ENCODE measurements at places on chromosomes 13 and 19.

- no peak for DNase-seq
These were observed 3.5 kb upstream of the SIGLEC8 start for GRCh38 chr19:51461723-51462161.

GRCh38 chr19:6997679-6998445 is 23.4 kb downstream of the MBD3L2B start:
- DNase-seq: peak; percentile 30

DNA sequence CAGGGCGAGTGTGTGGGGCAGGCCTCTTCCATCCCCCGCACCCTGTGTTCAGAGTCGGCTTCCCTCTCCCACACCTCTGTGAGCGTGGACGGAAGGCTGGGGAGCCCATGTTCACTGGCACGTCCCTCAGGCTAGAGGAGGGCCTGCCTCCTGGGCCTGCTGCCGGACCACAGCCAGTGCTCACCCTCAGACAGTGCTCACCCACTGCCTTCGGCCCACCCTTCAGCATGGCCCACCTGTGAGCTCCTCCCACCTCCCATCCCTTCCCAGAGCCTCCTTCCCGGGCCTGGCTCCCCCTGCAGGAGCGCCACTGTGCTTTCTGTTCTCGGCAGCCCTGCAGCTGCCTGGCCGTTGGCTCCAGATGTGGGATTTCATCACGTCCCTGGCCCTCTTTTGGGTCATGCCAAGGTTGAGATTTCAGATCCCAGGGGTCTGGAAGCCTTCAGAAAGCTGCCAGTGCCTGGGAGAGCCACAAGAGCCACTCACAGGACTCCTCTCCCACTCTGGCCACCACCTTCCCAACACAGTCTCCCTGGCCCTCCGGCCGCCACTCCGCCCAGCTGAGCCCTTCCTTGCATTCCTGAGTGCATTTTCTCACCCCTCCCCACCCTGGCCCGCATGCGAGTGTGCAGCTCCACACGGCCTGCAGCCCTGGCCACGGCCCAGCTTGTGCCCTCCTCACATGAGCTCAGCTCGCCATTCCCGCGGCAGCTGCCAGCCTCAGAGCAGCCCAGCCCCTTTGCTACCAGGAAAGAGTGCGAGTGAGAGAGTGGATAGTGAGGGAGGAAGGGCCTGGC is 25.3 kb downstream of the CAPN12 start:
- DNase-seq: peak; percentile 52

DNA sequence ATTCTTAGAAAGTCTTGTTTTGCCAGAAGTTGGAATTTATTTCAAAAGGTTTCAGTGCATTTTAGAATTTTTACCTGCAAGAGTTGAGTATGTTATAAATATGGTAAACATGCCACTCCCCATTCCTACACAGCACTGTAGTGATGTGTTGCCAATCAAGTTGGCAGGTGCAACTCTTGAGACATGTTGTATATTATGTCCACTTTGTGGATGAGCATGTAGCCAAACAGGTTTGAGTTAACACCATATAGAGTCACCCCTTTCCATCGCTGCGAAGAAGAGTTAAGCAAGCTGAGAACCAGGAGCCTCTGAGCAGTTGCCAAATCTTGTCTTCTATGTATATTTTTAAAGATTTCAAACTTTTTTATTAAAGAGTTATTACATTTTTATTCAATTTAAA is 359.8 kb downstream of the LMO7 start:
- no peak for DNase-seq

GRCh38 chr19:18576383-18576782 is 4.7 kb downstream of the UBA52 start:
- DNase-seq: no peak

GRCh38 chr13:19601749-19602725 is 31.4 kb upstream of the MPHOSPH8 start:
- peak; percentile 51 for DNase-seq

DNA sequence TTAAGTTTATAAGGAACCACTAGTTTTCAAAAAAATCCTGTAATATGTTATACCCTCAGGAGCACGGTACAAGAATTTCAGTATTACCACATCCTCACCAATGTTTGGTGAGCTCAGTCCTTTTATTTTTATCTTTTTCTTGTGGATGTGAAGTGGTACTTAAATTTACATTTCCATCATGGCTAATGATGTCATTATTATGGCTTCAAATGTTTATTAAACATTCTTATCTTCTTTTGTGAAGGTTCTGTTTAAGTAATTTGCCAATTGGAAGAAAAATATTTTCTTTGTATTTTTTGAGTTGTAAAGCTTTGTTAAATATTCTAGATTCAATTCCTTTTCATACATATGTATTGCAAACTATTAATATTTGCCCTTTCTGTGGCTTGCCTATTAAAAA is 291.0 kb downstream of the ENOX1 start:
- no peak for DNase-seq

GRCh38 chr13:107734891-107735625 is 480.3 kb downstream of the LIG4 start:
- DNase-seq: no peak

DNA sequence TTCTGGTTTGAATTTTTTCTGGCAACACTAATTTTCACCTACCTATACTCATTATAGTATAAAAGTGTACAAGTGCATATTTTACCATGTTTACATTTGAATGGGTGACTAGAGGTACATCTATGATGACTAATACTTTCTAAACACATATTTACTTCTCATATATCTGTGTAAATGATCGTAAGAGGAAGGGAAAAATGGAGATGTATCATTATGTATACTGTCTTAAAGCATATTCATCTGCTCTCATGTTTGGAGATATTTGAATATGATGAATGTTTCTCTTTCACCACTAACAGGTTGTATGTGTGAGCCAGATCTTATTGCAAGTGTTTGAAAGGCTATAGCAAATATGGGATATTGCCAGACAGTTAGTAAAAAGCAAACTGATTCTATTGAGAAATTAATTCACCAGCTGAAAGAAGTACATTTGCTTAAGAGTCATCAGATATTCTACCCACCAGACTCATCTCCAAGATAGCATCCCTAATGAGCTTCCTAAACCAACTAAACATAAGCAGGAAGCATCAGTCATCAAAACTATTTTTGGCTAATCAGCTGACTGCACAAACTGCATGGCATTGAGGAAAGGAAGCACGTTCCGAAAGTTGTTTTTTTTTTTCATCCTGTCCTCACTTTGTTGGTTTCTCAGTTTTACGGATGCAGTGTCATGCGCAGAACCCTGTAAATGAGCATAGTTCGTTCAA is 738.2 kb downstream of the GPC5 start:
- DNase-seq: no peak

- DNase-seq: no peak
These were observed 1090.4 kb downstream of the PCDH9 start for GRCh38 chr13:66139701-66140100.

GRCh38 chr19:55082020-55082851 is 6.6 kb downstream of the EPS8L1 start:
- peak; percentile 45 for DNase-seq

DNA sequence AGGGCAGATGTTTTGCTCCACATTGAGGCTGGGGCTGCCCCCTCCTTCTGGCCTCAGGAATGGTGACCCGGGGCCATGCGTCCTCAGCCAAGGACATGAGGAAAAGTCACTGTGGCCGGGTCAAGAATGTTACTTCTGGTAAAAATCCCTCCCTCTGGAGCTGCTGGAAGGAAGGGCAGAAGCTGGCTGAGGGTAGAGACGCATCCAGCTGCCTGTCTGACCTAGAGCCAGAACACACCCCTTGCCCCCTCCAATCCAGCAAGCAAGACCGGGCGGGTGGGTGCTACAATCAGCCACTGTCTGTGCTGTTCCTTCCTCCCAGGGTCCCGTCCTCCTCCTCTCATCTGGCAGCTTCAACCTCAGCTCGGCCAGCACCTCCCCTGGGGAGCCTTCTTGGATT is 59.0 kb downstream of the PTPRS start:
- no peak for DNase-seq

DNA sequence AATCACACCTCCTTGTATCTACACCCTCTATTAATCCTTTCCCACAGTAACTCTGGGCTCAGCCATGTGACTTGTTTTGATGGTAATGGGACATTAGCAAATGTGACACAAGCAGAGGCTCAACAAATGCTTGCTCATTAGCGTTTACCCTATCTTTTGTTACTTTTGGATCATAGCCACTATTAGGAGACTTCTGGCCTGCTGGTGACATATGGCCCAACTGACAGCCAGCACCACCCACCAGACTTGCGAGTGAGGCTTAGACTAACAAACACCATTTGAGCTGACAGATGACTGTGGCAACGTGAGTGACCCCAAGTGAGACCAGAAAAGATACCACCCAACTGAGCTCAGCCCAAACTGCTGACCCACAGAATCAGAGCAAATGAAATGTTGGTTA is 154.1 kb downstream of the OLFM4 start:
- DNase-seq: no peak

GRCh38 chr19:37948362-37948761 is 41.4 kb downstream of the SIPA1L3 start:
- DNase-seq: no peak

DNA sequence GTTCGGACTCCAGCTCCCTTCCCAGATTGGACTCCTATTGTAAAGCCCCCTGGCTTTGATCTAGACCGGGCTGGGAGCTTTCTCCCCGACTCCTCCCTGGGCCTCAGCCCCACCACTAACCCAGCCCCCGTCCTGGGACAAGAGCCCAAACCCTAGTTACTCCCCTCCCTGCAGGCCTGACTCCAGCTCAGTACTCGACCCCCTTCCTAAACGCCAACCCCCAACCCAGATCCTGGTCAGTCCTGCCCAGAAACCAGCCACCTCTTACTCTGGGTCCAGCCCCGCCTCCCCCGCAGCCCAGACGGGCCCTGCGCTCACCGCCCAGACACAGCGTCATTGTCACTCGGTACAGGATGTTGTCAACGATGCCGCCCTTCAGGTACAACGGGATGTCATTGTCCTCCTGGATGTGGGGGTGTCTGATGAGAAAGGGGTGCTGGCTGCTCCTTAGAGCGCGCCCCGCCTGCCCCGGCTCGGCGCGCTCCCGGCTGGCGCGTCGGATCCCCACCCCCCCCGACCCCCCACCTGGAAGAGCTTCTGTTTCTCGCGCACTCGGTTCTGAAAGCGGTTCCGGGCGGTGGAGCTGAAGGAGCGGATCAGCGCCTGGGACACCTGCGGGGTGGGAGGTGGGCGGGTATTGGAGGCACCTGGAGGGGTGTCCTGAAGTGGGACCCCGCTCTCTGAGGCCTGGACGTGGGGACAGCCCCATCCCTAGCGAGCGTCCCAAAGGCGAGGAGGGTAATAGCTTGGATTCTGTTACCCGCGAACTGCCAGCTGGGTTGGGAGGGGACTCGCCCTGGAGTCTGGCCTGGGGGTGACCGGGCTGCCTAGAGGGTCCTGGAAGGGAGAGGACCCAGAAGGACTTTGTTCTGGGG is 866 bp downstream of the COX7A1 start:
- DNase-seq: no peak

DNA sequence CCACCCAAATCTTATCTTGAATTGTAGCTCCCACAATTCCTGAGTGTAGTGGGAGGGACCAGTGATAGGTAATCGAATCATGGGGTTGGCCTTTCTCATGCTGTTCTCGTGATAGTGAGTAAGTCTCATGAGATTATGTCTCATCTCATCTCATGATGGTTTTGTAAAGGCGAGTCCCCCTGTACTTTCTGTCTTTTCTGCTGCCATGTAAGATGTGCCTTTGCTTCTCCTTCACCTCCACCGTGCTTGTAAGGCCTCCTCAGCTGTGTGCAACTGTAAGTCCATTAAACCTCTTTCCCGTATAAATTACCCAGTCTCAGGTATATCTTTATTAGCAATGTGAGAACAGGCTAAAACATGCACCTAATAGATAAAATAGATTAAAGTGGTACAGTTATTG is 756.4 kb upstream of the SLITRK5 start:
- no peak for DNase-seq

GRCh38 chr13:99432609-99433542 is 68.4 kb upstream of the TM9SF2 start:
- peak; percentile 83 for DNase-seq

GRCh38 chr19:40420451-40420765 is 5.4 kb downstream of the SERTAD1 start:
- DNase-seq: no peak

GRCh38 chr13:44273991-44274770 is 99.4 kb upstream of the SERP2 start:
- DNase-seq: peak; percentile 64

GRCh38 chr19:7772752-7773291 is 9.8 kb downstream of the CLEC4M start:
- no peak for DNase-seq

DNA sequence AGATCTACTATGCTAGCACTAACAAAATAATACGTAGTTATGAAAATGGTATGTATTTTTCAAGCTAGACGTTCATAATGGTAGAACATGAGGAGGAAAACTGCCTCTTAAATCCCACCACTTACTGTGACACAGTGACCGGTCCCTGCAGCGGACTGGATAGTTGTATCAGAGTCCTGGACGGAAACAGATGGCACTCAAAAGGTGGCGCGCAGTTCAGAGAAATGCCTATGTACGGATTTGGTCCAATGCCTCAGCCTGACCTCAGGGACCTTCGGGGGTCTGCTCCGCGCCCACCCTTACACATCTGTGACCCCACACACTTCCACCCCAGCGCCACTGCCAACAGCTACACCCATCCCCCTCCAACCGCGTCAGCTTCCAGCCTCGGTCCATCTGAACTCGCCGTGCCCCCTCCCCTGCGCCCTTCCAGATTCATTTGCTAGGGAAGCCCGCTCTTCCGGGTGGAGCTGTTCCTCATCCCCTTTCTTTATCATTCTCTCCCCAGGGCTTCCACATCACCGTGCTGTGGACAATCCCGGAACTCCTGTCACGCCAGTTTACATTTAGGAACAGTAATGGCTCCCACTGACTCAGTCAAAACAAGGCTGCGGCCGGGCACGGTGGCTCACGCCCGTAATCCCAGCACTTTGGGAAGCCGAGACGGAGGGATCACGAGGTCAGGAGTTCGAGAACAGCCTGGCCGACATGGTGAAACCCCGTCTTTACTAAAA is 792 bp upstream of the LENG8 start:
- peak; percentile 66 for DNase-seq

DNA sequence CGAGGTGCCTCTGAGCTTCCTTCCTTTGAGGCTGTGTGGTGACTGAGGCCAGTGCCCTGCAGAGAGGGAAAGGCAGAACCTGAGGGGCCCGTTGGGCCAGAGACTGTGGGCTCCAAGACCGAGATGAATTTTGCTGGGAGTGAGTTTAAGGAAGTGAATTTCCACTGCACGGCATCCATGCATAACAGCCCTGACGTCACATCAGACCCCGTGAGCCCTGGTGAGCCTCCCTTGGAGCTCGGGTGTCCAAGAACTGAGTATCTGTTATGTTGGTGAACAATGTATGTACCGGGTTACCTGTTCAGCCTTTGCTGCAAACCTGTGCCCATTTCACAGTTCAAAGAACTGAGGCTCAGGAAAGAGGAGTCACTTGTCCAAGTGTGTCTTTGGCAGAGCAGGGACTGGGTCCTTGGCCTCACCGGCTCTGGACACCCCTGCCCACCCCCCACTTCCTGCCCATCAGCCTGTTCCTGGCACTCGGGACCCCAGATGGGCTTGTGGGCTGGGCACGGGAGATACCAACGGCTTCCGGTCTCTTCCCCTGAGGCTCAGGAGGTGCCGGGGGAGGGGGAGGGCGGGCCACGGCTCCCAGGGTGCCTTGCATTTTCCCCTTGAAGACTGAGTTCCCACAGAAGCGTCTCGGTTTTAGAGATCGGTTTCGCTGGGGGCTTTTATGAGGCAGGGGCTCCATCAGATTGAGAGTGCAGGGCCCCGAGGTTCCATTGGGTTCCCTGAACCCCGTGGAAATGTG is 33.7 kb downstream of the NFILZ start:
- no peak for DNase-seq

- DNase-seq: no peak
These were observed 383.8 kb downstream of the DLEU7 start for GRCh38 chr13:50459658-50460057.

Measured in EL (cell line).